Astrocyte of the spinal cord (primary cell): ENCODE measurements at places on chromosomes 3 and 15.
A peak's percentile ranks its signal among the peaks of the same experiment; 100 is the strongest.

DNA sequence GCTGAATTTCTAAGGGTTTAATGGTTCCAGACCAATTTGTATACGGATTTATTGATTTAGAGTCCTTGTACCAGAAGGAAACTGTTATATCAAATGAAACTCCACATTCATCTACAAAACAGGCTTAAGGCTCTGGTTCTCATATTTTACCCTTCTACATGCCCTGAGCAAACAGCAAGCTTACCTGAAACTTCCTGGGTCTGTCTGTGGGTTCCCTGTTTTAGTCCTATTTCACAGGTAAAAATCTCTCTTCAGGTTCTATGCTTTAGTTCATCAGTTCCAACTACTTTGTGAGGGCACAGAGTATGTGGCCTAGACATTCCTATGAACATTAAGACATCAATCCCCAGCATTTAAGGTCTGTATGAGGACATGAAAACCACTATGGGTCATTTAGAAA is 57.7 kb downstream of the RFX7 start:
- no peak for DNase-seq

DNA sequence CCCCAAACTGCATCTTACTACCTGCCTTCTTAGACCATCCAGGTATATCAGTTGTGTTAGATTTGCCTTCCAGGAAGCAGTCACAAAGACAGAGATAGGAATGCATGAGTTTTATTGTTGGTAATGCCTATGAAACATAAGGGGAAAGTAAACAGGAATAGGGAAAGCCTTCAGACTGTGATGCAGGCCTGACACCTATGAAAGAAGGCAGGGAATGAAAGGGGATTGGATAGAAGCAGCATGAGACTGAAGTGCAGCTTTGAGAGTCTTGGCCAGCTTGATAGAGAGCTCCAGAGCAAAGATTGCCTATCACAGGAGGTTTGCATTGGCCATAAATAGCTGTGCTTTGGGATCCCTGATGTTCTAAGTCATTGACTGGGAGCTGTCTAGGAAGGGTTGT is 15.9 kb upstream of the HHLA2 start:
- DNase-seq: no peak

- DNase-seq: no peak
These were observed 67.2 kb upstream of the DLG1 start for GRCh38 chr3:197365586-197365985.

DNA sequence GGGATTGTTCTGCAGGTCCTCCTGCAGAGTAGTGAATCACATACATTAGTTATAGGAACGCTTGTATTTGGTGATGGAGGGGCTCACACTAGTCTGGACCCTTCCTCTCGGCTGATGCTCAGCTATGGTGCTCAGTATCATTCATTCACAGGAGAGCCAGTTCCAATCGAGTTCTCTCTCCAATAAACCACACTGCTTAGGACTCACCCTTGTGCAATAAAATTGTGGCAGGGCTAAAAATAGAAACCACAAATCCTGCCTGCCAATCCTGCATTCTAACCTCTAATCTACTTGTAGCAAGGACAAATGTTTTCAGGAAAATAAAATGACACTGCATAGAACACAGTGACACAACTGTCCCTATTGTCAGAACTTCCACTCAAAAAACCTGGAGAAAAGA is 138.4 kb upstream of the TBL1XR1 start:
- peak; percentile 31 for DNase-seq

GRCh38 chr3:187689984-187690383 is 12.4 kb downstream of the RTP2 start:
- peak; percentile 52 for DNase-seq

GRCh38 chr15:60477916-60478565 is 901 bp downstream of the ICE2 start:
- DNase-seq: peak; percentile 50

DNA sequence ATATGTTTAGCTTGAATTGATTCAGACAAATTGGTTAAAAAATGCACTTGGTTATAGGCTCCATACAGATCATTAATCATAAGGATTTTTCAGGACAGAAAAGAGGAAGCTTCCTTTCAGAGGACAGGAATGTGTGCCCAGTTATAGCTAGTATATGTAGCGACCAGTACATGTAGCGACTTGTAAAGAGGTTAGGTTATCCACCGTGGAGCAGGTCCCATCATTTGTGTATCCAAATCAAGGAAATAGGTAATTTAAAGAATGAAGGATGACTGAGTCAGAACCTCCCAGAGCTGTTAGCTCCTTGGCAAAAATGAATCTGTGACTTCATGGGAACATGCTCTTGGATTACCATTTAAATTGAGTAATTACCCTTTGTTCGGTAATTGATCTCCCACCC is 15.8 kb upstream of the P2RY12 start:
- no peak for DNase-seq

DNA sequence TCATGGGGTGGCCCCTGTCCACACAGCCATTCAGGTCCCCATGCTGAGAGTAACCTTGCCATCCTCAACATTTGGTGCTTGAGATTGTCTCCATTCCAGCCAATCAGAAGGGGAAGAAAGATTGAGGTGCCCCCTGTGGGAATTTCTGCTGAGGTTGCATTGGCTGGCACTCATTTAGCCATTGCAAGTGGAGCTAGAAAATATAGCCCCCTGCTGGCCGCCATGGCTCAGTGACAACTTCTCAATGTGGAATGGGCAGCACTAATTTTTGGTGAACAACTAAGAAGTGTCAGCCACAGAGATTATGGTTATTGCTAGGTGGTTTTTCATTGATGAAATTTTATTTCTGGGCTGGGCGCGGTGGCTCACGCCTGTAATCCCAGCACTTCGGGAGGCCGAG is 22.0 kb downstream of the COL6A6 start:
- DNase-seq: peak; percentile 31

DNA sequence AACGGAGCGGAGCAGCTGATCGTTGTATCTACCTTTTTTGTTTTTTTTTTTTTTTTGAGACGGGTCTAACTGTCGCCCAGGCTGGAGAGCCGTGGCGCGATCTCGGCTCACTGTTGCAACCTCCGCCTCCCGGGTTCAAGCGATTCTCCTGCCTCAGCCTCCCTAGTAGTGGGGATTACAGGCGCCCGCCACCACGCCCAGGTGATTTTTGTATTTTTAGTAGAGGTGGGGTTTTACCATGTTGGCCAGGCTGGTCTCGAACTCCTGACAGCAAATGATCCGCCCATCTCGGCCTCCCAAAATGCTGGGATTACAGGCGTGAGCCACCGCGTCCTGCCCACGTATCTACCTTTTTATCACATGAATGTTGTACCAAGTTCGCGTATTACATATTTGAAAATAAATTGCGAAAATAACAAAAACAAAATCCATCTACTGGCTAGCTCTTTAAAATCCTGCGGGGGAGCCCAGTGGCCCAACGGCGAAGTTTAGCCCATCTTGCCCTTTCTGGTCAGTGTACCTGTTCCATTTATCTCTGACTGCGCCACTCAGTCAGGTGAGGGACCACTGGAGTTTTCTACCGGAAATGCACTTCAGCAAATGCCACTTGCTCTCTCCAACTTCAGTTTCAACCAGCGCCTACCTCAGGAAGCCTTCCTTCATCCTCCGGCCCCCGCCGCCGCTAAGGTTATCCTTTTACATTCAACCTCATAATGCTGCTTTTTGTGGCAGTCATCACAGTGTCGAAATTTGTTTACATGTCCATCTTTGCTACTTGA is 1.2 kb upstream of the EIF3J start:
- no peak for DNase-seq

GRCh38 chr3:156781310-156782230 is 44.6 kb upstream of the LEKR1 start:
- DNase-seq: peak; percentile 48

GRCh38 chr15:100918690-100919480 is at the start of gene LRRK1:
TSS of gene LRRK1 (plus strand) at chr15:100919357. CDS start at chr15:100924633, 5,276 bp downstream.
- DNase-seq: peak; percentile 57

DNA sequence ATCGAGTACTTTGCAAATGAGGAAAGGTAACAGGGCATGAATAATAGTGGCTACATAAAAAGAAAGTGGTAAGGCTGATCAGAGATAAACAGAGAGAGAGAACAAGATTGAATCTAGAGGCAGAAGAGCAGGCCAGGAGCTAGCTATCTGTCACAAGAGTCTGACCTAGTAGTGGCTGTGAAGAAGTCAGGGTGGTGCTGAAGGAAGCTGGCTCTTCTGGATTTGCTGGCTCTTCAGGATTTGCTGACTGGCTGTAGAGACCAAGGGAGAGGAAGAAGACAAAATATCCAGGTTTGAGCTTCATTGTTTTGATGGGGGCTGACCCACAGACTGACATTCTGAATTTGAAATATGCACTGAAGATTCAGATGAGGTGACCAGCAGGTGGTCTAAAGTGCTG is 142.3 kb downstream of the SSR3 start:
- no peak for DNase-seq

DNA sequence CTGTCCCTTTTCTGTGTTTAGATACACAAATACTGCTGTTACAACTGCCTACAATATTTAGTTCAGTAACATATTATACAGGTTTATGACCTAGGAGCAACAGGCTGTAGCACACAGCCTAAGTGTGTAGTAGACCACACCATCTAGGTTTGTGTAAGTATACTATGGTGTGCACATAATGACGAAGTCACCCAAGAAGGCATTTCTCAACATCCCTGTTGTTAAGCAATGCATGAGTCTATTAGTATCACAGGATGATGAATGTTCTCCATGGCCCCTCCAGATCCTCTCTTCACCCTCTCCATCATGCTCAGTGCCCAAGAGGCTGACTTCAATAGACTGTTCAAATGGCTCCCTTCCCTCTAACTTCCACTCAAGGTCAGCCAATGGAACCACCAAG is 14.6 kb upstream of the SEC62 start:
- DNase-seq: no peak

DNA sequence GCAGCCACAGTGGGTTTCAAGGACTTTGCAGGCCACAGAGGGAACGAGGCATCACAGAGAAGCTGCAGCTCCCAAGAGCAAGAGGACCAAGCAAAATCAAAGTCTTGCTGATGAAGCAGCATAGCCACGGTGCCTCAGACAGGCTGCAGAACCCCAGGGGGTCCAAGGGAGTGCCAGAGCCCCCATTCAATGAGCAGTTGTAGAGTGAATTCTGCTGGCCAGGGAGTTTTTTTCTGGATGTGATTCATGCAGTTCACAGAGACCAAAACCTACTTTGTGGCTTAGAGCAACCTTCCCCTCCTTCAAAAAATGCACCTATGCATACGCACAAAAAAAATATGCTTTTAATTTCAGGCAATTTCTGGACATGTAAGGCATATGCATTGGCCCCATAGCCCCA is 409.0 kb downstream of the VPS13C start:
- DNase-seq: peak; percentile 63

GRCh38 chr3:72411843-72412242 is 436.4 kb downstream of the SHQ1 start:
- DNase-seq: no peak

DNA sequence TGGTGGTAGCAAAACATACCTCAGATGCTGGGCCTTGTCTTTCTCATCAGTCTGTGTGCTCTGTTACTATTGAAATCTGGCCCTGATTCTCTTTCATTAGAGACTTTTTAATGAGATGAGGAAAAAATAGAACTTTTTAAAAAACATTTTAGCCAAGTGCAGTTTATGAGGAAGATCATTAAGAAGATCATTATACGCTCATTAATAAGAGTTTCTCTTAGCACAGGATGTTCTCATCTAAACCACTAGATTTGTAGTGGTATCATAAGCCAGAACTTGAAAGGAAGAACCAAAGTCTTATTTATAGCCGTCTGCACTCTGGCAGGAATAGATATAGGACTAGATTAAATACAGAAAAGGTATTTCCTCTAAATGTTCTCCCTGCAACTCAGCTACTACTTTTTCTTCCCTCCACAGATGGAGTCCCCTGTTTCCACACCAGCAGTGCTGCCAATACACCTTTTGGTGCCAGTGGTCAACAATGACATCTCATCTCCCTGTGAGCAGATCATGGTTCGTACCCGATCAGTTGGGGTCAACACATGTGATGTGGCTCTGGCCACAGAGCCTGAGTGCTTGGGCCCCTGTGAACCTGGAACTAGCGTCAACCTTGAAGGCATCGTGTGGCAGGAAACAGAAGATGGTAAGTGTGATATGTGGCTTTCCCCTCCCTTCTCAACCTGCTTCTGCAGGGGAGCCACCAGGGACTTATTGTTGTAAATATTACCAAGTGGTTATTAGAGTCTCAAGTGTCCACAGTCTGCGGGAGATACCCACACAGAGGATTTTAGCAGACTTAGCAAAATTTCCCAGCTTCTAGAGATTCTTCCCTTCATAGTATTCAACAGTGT is 152.8 kb downstream of the RBPMS2 start:
- no peak for DNase-seq

DNA sequence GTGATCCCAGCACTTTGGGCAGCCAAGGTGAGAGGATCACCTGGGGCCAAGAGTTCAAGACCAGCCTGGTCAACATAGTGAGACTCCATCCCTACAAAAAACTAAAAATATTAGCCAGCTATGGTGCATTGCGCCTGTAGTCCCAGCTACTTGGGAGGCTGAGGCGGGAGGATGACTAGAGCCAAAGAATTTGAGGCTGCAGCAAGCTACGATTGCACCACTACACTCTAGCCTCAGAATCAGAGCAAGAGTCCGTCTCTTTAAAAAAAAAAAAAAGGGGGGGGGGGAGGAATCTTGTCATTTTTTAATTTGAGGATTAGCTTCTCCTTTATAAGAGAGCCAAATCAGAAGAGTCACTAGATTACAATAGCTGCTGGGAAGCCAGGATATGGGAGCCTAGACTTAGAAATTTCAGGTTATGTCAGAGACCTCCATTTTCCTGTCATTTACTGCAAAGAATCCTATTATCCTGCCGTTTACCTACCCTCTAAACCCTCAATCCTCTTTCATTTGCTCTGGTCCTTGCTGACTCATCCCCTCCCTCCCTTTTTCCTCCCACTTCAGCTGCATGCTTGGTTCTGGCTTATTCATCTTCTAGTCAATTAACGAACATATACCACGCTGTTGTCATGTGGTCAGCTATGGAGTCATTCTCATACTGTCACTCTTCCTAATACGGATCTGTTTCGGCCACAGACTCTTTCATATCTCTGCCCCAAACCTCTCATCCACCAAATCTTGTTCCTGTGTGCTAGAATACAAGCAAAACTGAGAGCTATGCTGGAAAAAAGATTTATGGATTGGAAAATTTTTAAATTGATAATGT is 83.8 kb upstream of the PPIB start:
- DNase-seq: peak; percentile 89

GRCh38 chr3:112032098-112032731 is 2.3 kb upstream of the TMPRSS7 start:
- no peak for DNase-seq

DNA sequence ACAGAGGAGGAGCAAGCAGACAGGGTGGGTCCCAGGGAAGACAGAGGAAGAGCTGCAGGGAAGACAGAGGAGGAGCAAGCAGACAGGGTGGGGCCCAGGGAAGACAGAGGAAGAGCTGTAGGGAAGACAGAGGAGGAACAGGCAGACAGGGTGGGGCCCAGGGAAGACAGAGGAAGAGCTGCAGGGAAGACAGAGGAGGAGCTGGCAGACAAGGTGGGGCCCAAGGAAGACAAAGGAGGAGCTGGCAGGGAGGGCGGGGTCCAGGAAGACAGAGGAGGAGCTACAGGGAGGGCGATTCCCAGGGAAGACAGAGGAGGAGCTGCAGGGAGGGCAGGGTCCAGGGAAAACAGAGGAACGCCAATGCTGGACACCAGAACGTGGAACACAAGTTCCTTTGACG is 66.5 kb downstream of the PLXNA1 start:
- no peak for DNase-seq
